ENCODE measurements at places on chromosomes 7 and 10.

- no peak for DNase-seq
These were observed 1.3 kb upstream of the PPRC1 start for GRCh38 chr10:102131286-102132170.

DNA sequence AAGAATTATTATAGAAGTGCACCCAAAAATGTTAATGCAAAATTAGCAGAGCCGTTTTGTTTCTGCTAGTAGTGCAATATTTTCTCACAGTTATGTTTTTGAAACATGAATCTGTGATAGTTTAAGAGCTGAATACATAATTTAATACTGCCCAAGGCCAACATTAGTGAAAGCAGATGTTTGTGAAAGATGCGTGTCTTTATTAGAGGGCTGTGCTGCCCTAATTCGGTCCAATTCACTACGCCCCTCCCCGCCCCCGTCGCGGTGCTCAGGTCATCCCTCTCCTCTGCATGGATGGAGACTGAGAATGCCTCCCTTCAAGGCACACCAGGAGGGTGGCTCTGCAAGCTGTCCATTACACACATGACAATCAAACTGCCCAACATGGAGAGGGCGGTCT is 172.0 kb downstream of the TEX36 start:
- no peak for DNase-seq

DNA sequence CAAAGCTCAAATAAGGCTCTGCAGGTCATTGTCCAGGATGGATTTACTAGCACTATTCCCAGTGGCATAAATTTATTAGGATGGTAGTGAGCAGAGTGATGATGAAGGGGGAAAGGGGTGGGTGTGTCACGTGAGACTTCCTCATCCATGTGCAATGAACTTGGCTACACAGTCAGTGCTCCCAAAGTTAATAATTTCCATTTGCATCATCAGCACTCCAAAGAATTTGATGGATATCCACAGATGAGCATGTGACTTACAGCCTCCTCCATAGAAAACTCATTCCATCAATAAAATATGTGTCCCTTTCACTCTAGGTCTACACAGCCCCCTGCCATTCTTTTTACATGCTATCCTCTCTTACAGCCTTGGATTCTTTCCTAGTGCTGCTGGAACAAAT is 142.6 kb upstream of the PLPP4 start:
- no peak for DNase-seq

DNA sequence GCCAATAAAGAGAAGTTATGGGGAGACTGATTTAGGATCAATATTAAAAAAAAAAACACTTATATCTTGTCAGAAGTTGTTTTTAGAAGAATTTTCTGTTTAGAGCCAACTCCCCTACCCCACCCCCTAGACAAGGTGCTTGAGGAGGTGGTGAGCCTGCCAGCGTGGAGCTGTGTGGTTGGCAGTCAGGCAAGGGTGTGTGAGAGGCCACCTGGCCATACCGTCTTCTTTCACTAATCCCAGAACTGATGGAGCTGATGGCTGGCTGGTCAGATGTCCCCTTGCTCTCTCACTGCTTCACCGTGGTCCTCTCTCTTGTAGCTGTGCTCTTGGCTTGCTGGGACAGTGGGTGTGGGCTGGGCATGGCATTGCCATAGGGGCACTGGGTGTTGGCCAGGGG is 34.3 kb downstream of the NACAD start:
- DNase-seq: no peak

- no peak for DNase-seq
These were observed 282.1 kb downstream of the ARHGAP12 start for GRCh38 chr10:31646519-31646918.

- peak; percentile 81 for DNase-seq
These were observed 98.3 kb downstream of the KCNMA1 start for GRCh38 chr10:77539147-77539935.

DNA sequence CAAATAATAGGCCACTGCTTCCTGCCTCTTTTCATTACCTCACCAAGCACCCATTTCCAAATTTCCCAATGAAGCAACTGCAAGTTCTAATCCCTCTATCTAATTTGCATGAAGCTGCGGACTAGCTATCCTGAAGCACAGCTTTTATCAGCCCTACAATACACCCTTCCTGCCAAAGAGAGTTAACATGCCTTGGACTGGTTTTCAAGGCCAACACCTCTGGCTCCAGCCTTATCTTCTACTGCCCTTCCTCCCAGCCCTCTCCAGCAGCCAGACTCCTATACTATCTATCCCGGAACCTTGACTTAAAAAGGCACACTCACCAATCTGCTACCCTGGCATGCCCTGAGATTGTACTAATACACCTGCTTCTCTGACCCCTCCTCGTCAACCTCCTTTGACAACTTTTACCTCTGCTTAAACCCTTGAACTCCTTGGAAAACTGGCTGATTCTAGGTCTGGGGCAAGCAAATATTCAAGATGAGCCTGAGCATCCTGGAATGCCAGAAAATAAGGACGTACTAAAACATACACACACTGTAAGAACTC is 73.4 kb downstream of the SGMS1 start:
- DNase-seq: no peak

DNA sequence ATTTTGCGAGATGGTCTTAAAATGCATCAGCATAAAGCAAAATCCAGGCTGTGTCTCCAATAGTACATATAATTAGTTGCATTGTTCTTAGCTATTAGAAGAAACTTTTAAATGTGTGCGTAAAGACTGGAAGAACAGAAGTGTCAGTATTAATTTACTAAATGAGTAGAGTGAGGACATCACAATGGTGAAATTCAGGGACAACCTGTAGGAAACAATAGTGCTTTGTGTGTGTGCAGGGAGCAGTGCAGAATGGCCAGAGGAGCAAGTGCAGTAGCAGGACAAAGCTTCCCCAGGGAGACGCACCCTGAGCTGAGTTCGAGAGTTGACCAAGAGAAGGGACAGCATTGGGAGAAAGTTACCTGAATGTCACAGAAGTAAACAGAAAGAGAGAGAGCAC is 13.7 kb downstream of the ITGB8 start:
- no peak for DNase-seq

GRCh38 chr10:110568055-110568735 is 700 bp downstream of the SMC3 start:
- DNase-seq: peak; percentile 5

DNA sequence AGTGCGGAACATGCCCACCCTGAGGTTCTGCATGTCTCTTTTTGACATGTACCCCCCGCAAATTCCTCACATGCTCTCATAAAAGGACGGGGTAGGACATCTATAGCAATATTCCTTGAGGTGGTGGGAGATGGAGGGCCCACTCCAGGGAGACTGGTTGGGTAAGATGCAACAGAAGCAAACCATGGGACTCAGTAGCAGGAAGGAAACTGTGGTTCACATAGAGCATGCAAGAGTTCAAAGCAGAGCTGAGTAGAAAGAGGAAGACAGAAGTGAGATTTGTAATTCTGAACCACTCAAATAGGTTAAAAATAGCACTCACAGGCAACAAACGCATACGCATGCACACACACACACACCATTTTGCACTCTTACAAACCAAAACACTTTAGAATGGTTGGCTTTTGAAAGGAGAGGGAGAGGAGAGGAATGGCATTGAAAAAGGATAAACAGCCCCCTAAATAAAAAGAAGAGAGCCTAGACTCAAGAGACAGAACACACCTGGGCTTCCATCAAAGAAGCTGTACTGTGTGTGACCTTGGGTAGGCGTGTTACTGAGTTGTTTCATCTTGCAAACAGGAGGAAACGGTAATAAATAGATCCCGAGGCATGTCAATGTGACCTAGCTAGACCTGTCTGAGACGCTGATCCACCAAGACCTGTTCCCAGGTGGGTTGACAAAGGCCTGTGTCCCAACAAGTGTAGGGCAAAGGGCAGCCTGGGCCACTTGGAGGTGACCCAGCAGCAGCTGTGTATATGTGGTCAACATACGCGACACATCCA is 77.6 kb upstream of the LRRC4 start:
- DNase-seq: no peak

DNA sequence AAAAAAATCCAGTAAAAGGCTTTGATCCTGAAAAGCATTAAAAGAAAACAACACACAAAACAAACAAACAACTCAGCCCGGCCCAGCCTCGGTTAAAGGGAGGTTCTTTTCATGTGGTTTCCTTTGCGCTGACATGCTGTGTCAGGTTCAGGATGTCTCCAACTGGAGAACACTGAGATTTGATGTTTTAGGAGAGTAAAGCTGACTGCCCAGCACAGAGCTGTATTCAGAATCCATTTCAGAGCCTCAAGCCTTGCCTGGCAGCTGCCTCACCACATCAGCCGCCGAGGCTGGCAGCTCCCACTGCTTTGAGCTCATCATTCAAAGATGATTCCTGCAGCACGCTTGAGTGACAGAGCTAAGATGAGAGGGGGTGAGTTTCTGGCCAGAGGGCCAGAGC is 205.8 kb upstream of the LYZL1 start:
- DNase-seq: no peak

DNA sequence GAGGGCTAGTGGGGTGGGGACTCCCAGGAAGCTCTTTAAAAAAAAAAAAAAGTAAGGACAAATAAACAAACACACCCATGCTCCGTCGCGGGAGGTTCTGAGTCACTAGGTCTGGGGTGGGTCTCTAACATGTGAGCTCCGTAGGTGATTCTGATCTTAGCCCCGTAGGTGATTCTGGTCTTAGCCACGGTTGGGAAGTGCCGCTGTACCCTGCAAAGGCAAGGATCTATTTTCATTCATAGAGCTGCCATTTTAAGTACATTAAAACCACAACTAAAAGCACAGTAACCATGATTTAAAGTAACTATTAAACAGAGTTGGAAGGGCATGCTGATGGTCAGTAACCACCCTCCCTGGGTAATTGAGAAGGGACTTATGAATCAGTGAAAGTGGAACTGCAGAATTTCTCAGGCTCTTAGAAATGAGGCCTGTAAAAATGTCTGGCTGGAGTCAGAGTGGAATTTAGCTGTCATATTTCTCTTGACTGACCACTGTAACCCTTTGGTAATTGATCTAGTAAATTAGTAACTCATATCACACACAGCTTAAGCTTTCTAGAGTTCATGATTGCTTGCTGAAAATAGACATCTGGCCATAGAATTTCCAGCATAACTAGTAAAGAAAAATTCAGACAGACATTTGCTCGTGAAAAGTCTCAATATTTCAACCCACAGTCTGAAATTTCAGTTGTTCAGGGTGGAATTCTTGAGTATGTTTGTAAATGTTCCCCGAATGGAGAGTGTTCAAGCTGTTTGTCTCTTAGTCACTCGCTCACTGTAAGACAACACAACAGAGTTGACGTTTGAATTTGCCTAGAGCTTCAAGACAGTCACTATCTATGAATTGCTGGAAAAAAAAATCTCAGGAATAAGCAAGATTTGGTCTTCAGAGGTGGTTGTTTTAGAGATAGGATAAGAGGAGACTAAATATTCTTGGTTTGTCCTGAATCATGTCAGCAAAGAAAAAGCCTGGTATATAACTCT is 34.2 kb upstream of the TCF7L2 start:
- DNase-seq: peak; percentile 78

DNA sequence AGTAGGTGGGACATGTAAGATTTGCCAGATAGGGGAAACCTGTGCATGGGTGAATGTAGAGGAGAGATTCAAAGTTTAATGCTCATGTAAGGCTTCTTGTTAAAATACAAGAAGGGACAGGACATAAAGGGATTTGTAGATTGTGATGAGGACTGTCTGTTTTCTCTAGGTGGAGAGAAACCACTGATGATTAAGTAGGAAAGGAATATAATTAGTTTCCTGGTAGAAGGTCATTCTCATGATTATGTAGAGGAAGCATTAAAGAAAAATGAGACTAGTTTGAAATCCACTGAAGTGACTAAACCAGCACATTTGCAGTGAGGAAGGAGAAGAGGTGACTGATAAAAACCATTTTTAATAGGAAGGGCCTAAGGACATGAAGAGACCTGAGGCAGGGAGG is 19.6 kb upstream of the MACC1 start:
- DNase-seq: no peak

GRCh38 chr10:110845756-110846620 is 25.7 kb upstream of the PDCD4 start:
- DNase-seq: no peak

- peak; percentile 7 for DNase-seq
These were observed 21.7 kb upstream of the OR2A5 start for GRCh38 chr7:144027070-144027469.

DNA sequence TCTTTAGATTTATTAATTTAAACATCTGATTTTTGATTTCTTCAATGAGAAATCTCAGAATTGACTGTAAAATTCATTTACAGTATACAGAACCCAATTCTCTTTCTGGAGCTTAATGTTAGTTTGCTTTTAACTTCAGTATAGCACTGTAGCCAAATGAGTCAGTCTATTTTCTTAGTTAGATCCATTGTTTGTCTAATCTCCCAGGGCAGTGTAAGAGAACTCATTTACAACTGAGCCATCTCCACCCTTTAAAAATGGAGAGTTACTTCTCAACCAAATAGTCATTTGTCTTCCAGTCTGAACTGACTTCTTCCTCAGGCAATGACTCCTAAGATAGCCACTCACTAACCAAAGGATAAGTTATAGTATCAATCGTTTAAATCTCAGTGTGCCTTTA is 3.0 kb upstream of the WNT2 start:
- no peak for DNase-seq

DNA sequence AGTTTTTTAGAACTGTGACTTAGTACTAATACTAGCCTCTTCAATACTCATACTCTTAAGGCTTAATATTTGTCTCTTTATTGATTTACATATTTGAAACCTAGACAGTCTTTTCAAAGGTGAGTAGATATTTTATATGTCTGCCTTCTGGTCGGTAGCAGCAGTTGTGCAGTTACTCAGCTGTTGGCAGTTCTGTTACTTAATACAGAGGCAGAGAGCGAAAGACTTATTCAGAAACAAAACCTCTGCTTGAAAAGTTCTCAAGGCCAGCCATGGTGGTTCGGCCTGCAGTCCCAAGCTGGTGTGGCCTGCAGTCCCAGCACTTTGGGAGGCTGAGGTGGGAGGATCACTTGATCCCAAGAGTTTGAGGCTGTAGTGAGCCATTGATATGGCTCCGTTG is 84.2 kb downstream of the AUTS2 start:
- no peak for DNase-seq

GRCh38 chr10:89744026-89744425 is 42.6 kb downstream of the KIF20B start:
- no peak for DNase-seq

DNA sequence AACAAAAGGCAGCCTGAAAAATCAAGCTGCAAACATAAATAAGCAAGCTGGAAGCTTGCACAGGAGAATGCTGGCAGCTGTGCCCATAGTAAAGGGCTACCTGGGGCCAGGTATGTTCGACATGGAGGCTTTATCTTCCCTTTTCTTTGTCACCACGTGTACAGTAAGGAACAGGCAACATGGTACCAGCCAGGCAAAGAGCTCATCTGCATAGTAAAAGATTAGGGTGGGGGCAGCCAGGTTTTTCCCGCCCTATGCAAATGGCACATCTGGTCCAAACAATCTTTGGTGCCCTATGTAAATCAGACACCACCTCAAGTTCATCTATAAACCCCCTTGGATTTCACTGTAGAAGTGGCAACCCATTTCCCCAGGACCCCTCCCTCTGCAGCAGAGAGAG is 625.1 kb downstream of the TYW1 start:
- DNase-seq: no peak

GRCh38 chr10:61564444-61564843 is 98.3 kb upstream of the CABCOCO1 start:
- DNase-seq: no peak
